ENCODE measurements at places on chromosomes 16 and 17.

DNA sequence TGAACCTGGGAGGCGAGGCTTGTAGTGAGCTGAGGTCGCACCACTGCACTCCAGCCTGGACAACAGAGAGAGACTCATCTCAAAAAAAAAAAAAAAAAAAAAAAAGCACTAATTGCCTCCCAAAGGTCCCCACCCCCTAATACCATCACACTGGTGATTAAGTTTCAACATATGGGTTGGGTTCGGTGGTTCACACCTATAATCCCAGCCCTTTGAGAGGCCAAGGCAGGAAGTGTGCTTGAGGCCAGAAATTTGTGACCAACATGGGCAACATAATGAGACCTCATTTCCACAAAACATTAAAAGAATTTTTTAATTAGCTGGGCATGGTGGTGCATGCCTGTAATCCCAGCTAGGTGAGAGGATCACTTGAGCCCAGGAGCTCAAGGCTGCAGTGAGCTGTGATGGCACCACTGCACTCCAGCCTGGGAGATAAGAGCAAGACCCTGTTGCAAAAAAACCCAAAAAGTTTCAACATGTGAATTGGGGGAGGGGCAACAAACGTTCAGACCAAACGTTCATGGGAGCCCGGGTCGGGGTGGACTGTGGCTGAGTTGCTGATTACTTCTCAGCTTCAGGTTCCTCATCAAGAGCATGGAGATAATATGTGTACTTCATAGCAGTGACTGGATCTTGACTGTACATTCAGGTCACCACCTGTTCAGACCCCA lies 62.1 kb upstream of the NOL11 start:
- DNase-seq = no peak

- no peak for DNase-seq
Measured at GRCh38 chr17:8292639-8293395, 2.4 kb downstream of the SLC25A35 start.

DNA sequence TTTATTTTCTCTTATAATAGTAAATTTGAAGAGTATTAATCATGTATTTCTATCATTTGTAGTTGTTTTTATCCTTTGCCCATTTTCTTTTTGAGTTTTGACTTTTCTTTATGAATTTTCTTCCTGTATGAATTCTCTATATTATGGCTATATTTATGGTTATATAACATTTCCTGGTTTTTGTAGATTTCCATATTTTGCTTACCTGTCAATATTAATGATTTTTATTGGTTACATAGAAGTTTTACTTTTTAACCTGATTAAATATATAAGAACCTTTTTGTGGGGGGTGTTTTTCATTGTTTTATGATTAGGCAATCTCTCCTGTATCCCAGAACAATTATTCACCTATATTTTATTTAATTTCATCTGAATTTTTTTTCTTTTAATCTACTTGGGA lies 93.2 kb downstream of the AATF start:
- DNase-seq = no peak

- no peak for DNase-seq
Measured at GRCh38 chr16:12334071-12334470, 357.5 kb downstream of the SNX29 start.

GRCh38 chr17:1590029-1590746 lies 27.6 kb upstream of the PITPNA start:
- no peak for DNase-seq
